ENCODE measurements at places on chromosomes 1 and 21. TPM values are rescaled to one million over a fixed set of nuclear protein-coding genes. Genes with fewer than 3 reads are reported as not detected.

MIXL1 gene
- 3.7 TPM for total RNA-seq

UTS2 gene
- not detected for total RNA-seq

CYP4A22 gene
- total RNA-seq = not detected

ADCY10 gene
- total RNA-seq = 0.69 TPM

FCRL4 gene
- total RNA-seq = not detected

GRCh38 chr21:42931560-42932235 lies 6.3 kb upstream of the ERVH48-1 start:
- H3K36me3 ChIP-seq = no peaks in the 10 kb centered on the region
- H3K27me3 ChIP-seq = no peaks in the 10 kb centered on the region
- H3K4me1 ChIP-seq = peaks cover 20% of the 10 kb centered on the region
- DNase-seq = no peak
- H3K27ac ChIP-seq = peak overlapping the region; percentile 73
- no peak overlapping the region for H3K4me3 ChIP-seq

- H3K27me3 ChIP-seq = no peaks in the 10 kb centered on the region
- no peak overlapping the region for H3K4me3 ChIP-seq
- peaks cover 3% of the 10 kb centered on the region for H3K36me3 ChIP-seq
- peaks cover 11% of the 10 kb centered on the region for H3K4me1 ChIP-seq
- no peak overlapping the region for H3K27ac ChIP-seq
Measured at GRCh38 chr1:206482611-206483010, 12.3 kb downstream of the IKBKE start.

DNA sequence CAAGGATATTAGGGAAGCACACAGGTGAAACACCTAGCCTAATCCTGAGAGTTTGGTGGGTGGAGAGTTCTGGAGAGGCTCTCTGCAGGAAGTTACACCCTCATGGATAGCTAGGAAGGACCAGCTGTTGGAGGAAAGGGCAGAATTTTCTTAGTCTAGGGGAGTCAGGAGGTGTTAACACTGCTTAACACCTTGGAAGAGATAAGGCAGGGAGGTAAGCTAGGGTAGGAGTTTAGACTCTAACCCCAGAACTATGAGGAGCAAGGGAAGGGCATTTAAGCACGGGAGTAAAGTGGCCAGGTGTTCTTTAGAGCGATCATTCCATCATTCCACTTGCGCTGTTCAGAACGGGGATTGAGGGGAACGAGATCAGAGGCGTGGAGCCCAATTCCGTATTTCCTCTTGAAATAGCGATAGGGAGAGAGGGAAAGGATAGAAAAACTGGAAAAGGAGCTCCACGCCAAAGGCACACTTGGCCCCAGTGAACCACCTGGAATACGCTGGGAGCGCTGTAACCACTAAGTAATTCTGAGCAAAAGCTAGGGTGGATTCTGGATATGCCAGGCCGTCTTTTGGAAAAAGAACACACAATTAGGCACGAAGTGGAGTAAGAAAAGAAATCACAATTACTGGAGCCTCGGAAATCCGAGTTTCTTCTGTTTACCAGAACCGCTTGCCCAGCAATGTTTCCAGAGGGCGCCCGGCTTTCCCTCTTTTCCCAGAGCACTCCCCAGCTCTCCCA lies 1.5 kb upstream of the GPR137B start:
- H3K27ac ChIP-seq = no peak overlapping the region
- no peak for DNase-seq
- no peaks in the 10 kb centered on the region for H3K4me1 ChIP-seq
- peaks cover 89% of the 10 kb centered on the region for H3K27me3 ChIP-seq

GRCh38 chr1:166544561-166544960 lies 294.7 kb upstream of the POGK start:
- H3K27me3 ChIP-seq = no peaks in the 10 kb centered on the region
- H3K4me3 ChIP-seq = no peak overlapping the region
- no peaks in the 10 kb centered on the region for H3K4me1 ChIP-seq
- H3K36me3 ChIP-seq = no peaks in the 10 kb centered on the region

DNA sequence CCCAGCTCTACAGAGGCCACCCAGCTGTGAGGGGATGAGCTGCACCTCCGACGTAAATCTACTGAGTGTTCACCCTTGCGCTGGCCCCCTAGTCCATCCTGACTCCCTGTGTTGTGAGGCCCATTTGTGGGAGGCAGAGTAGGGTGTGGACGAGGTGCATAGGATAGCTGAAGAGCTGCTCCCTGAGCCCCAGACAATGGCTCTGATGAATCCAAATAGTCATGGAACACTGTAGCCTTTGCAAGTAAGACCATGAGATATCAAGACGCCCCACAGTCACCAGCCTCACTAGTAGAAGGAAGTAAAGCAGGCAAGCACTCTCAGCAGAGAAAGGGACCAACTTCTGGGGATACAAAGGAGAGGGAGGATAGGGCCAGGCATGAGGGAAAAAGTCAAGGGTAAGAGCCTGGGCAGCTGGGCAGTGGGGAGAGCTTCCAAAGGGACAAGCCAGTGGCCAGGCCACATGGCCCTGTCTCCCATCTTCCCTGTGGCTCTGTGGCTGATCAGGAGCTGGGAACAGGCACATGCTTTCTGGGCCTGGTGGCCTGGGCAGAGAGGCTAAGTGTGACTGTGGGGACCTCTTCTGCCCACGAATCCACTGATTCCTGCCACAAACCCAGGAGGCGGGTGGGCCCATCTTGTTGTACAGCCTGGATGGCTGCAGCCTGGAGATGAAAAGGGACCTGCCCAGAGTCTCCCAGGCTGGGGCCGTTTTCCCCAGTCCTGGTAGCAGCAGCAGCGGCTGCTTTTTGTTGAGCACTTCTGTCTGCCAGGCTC lies 55.5 kb upstream of the EPS8L3 start:
- H3K4me1 ChIP-seq = no peaks in the 10 kb centered on the region
- DNase-seq = no peak
- H3K4me3 ChIP-seq = no peak overlapping the region
- no peaks in the 10 kb centered on the region for H3K36me3 ChIP-seq

DNA sequence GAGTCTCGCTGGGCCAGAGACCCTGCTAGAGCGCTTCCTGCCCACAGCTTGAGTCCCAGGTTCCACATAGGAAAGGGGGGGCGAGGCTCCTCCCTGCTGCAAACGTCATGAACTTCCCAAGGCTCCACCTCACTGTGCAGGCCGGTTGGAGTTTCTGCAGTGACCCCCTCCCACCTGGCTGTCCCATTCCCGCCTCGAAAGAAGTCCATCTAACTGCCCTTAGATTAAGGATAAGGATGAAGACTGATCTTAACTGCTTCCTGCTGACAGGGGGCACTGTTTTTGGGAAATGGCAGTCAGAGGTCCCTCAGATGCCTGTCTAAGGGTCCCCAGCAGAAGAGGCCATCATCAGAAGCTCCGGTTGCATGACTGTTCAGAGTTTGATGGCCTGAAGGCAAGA lies 62.7 kb downstream of the STUM start:
- no peaks in the 10 kb centered on the region for H3K36me3 ChIP-seq
- DNase-seq = no peak
- H3K4me3 ChIP-seq = no peak overlapping the region
- no peaks in the 10 kb centered on the region for H3K27me3 ChIP-seq
- H3K27ac ChIP-seq = no peak overlapping the region
- H3K4me1 ChIP-seq = peaks cover 19% of the 10 kb centered on the region

GRCh38 chr1:176876966-176877515 lies 287.5 kb downstream of the ASTN1 start:
- H3K36me3 ChIP-seq = no peaks in the 10 kb centered on the region
- H3K4me1 ChIP-seq = no peaks in the 10 kb centered on the region
- no peak overlapping the region for H3K27ac ChIP-seq
- no peak overlapping the region for H3K4me3 ChIP-seq
- no peaks in the 10 kb centered on the region for H3K27me3 ChIP-seq

GRCh38 chr1:23325393-23325792 lies 18.7 kb downstream of the HNRNPR start:
- H3K36me3 ChIP-seq = peaks cover 68% of the 10 kb centered on the region
- no peaks in the 10 kb centered on the region for H3K27me3 ChIP-seq
- no peaks in the 10 kb centered on the region for H3K4me1 ChIP-seq
- no peak overlapping the region for H3K4me3 ChIP-seq
- peak overlapping the region; percentile 30 for H3K27ac ChIP-seq

DNA sequence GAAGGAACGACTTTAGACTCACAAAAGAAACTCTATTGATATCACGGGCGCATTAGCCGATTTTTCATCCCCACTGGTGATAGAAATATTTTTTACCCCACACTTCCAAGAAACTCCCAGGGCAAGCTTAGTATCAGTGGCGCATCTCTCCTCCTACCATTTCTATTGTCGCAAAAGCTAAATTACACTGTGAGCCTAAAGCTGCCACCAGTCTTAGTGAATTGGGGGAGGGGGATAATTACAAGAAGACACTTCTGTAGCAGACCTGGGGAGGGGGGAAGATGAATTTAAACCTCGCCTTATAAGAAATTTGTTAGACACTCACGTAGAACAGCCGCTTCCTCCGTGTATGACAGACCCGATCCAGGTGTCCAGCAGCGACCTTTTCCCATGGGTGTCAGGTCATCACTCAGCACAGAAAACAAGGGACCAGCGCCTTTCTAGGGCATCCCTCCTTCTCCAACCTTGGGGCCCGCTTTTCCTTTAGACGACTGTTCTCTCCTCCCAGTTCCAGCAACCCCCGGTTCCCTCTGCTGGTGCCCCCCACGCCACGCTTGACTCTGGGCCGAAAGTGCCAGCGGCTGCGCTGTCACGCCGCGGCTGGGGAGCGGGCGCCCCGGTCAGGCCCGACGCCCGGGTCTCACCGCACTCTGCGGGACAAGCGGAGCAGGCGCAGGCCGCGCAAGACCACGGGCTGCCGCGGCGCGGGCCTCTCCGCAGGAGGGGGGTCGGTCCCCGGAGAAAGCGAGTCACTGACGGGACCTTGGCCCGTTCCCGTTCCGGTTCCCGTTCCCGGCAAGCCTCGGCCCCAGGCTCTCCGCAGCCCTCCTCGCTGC lies 821 bp downstream of the PHC2 start:
- peaks cover 15% of the 10 kb centered on the region for H3K4me1 ChIP-seq
- no peaks in the 10 kb centered on the region for H3K36me3 ChIP-seq
- H3K27me3 ChIP-seq = peaks cover 38% of the 10 kb centered on the region
- H3K4me3 ChIP-seq = peak overlapping the region; percentile 60
- peak; percentile 25 for DNase-seq
- H3K27ac ChIP-seq = no peak overlapping the region

DNA sequence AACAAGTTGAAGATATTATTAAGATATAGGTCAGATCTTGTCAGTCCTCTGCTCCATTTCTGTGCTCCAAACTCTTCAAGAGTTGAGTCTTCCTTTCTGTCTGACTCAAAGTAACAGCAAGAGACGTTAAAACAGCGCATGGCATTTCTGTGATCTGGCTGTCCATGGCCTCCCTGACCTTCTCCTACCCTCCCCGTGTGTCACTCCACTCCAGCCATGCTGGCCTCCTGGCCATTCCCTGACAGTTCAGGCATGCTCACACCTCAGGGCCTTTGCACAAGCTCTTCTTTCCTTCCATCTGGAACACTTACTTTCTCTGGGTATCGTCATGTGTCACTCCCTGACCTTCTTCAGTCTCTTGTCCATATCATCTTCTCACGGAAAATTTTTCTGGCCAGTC lies 229.0 kb downstream of the CENPF start:
- H3K36me3 ChIP-seq = no peaks in the 10 kb centered on the region
- H3K27me3 ChIP-seq = no peaks in the 10 kb centered on the region
- H3K27ac ChIP-seq = no peak overlapping the region
- H3K4me1 ChIP-seq = no peaks in the 10 kb centered on the region

DNA sequence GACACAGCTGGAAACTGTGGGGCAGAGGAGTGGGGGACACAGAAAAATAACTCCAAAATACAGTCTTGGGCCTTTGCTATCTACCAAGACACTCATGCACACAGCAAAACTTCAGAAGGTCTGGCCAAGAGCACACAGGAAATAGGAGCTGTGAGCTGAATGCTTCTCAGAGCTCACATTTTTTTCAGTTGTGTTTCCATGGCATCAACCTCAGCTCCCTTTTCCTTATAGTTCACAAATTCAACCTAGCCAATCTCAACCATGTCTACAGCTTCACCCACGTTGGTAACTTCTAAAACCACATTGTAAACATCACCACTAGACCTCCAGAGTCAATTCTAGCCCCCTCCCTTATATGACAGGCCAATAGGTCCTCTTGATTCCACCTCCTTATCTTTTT lies 19.6 kb upstream of the SYNJ1 start:
- H3K4me1 ChIP-seq = no peaks in the 10 kb centered on the region
- no peak overlapping the region for H3K27ac ChIP-seq
- H3K27me3 ChIP-seq = no peaks in the 10 kb centered on the region

DNA sequence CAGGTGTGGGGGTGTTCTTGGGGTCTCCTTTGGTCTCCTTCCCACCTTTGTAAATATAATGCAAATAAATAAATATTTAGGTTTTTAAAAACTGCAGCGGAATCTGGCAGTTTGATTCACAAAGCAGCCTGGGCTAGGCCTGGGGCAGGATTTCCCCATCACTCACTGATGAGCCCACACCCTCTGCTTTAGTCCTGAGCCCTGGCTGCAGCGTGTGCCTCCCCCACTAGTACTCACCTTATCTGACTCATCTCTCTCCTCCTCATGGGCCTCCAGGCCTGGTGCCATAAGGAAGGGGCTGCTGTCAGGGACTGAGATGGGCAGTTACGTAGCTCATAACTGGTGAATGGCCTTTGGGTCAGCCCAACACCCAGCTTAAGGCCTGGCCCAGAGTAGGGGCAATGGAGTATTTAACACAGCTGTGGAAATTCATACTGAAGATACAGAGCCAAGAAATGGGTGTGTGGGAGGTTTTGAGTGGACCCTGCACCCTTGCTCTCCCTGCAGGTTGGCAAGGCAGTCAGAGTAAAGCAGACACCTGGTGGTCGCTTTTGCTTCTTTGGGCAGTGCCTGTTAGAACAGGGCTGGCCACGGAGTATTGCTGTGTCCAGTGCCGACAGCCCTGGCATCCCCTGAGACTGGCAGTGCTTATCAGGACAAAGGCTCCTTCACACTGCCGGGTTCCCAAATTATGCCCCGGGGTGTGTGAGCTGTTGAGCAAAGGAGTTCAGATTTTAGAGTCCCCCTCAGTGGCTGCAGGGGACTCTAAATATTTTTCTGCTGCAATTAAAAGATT lies 39.7 kb downstream of the AZIN2 start:
- no peak for DNase-seq
- no peak overlapping the region for H3K27ac ChIP-seq
- H3K27me3 ChIP-seq = no peaks in the 10 kb centered on the region
- H3K4me1 ChIP-seq = no peaks in the 10 kb centered on the region

GRCh38 chr1:203593723-203594122 lies 32.9 kb upstream of the ATP2B4 start:
- H3K27me3 ChIP-seq = no peaks in the 10 kb centered on the region
- no peaks in the 10 kb centered on the region for H3K36me3 ChIP-seq
- H3K4me3 ChIP-seq = no peak overlapping the region
- H3K27ac ChIP-seq = no peak overlapping the region
- H3K4me1 ChIP-seq = peaks cover 46% of the 10 kb centered on the region
